ENCODE measurements at places on chromosomes 11 and 22. TPM values are rescaled to one million over a fixed set of nuclear protein-coding genes. Genes with fewer than 3 reads are reported as not detected.

GRCh38 chr11:120198403-120198786 lies 12.4 kb upstream of the OAF start:
- no peaks in the 10 kb centered on the region for H3K4me1 ChIP-seq
- no peak for DNase-seq
- peaks cover 12% of the 10 kb centered on the region for H3K27me3 ChIP-seq
- H3K4me3 ChIP-seq = no peak overlapping the region

- peaks cover 11% of the 10 kb centered on the region for H3K4me1 ChIP-seq
- H3K27me3 ChIP-seq = no peaks in the 10 kb centered on the region
- H3K36me3 ChIP-seq = no peaks in the 10 kb centered on the region
- H3K4me3 ChIP-seq = no peak overlapping the region
- H3K27ac ChIP-seq = no peak overlapping the region
These were observed 29.1 kb upstream of the TXNRD2 start for GRCh38 chr22:19970479-19971275.

DNA sequence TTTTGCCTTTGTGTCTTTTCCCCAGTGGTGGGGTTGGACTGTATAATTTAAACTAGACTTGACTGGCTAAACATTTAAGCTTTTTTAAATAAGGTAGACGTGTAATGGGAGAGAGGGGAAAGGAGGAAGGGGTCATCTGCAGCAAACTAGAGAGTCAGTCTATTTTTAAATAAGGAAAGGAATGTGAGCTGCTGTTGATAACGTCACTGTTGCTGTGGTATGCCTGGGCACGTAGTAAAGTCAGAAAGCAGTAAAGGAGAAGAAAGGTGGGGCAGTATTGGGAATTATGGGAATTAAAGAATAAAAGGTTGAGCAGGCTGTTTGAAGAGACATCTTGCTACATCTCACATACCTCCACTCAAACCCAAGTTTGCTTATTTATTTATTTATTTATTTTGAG lies 80.4 kb upstream of the FSHB start:
- no peak overlapping the region for H3K4me3 ChIP-seq
- no peak for DNase-seq
- H3K27ac ChIP-seq = no peak overlapping the region
- H3K27me3 ChIP-seq = peaks cover 14% of the 10 kb centered on the region

DNA sequence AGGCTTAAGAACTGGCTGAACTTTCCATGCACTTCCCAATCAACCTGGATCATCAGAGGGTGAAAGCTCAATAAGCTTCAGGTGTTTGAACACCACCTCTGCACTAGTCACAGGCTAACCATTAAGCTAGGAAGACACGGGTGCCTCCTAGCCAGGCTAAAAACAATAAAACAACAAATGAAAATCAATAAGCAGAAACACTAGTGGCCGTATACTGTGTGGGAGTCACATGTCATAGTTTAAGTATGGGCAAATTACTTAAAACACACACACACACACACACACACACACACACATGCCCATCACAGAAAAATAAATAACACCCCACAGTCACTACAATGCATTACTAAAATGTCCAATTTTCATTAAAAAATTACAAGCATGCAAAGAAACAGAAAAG lies 85.2 kb downstream of the APOL5 start:
- DNase-seq = no peak
- no peak overlapping the region for H3K4me3 ChIP-seq
- H3K36me3 ChIP-seq = no peaks in the 10 kb centered on the region
- no peaks in the 10 kb centered on the region for H3K27me3 ChIP-seq

GRCh38 chr11:76837696-76838677 lies 22.7 kb upstream of the ACER3 start:
- no peak overlapping the region for H3K4me3 ChIP-seq
- no peak for DNase-seq
- no peaks in the 10 kb centered on the region for H3K36me3 ChIP-seq
- H3K27ac ChIP-seq = no peak overlapping the region
- peaks cover 38% of the 10 kb centered on the region for H3K27me3 ChIP-seq

GRCh38 chr11:122453586-122453985 lies 201.9 kb upstream of the UBASH3B start:
- no peaks in the 10 kb centered on the region for H3K4me1 ChIP-seq
- no peaks in the 10 kb centered on the region for H3K36me3 ChIP-seq
- H3K27ac ChIP-seq = no peak overlapping the region

- no peaks in the 10 kb centered on the region for H3K36me3 ChIP-seq
- H3K27me3 ChIP-seq = peaks cover under 1% of the 10 kb centered on the region
- no peak for DNase-seq
- H3K4me3 ChIP-seq = no peak overlapping the region
- no peaks in the 10 kb centered on the region for H3K4me1 ChIP-seq
These were observed 39.4 kb upstream of the CCDC34 start for GRCh38 chr11:27402450-27402849.

DNA sequence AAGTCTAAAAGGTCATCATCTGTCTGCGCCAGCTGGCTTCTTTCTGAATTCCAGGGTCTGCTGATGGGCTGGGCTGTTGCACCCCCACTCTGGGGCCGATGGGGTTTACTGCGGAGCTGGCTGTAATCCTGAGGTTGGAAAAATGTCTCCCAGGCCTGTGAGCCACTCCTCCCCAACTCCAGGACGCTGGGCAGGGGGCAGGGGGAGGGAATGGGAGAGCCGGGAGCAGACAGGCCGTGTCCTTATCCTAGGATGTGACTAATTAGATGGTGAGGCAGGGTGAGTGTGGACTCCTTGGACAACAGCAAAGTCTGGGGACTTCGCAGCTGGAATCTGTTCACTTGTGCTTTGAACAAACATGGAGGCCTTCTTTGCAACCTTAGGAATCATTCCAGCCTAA lies 48.7 kb downstream of the LRRC32 start:
- H3K27me3 ChIP-seq = no peaks in the 10 kb centered on the region
- no peak overlapping the region for H3K4me3 ChIP-seq
- peaks cover 10% of the 10 kb centered on the region for H3K36me3 ChIP-seq
- DNase-seq = no peak
- H3K27ac ChIP-seq = no peak overlapping the region

GRCh38 chr11:113077379-113077778 lies 116.2 kb downstream of the NCAM1 start:
- no peaks in the 10 kb centered on the region for H3K4me1 ChIP-seq
- H3K4me3 ChIP-seq = no peak overlapping the region
- no peaks in the 10 kb centered on the region for H3K36me3 ChIP-seq
- H3K27ac ChIP-seq = no peak overlapping the region

DNA sequence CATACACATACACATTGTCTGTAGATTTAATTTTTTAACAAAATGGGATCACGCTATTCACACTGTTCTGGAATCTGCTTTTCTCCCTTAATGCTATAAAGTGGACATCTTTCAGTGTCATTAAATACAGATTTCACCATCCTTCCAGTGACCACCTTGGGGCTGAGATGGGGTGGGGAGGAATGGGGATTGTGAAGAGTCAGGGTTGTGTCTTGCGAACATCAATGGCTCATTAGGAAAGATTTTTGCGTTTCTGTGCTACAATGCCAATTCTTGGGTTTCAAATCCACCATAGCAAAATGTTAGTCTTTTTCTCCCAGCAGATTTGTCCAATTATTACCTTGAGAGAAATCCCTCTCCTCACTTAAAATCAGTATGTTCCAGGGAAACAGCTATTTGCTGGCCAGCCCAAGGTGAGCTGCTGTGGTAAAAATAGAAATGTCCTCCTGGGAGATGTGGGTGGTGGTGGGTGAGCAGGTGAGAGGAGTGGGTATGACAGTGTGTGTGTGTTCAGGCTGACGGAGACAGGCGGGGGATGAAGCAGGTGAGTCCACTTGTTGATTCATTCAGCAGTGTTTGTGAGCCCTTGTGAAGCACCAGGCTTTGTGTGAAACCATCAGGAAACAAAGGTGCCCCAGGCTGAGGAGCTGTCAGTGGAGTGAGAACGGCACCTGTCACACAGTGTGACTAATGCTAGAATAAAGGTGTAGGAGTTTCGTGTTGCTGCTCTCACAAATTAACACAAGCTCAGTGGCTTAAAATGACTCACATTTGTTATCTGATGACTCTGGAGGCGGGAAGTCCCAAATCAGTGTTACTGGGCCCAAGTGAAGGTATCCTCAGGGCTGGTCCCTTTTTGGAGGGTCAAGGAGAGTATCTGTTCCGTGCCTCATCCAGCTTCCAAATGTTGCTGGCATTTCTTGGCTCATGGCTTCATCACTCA lies 1.7 kb upstream of the CBX6 start:
- peak overlapping the region; percentile 64 for H3K27ac ChIP-seq
- H3K4me3 ChIP-seq = peak overlapping the region; percentile 95
- H3K27me3 ChIP-seq = peaks cover 16% of the 10 kb centered on the region

DNA sequence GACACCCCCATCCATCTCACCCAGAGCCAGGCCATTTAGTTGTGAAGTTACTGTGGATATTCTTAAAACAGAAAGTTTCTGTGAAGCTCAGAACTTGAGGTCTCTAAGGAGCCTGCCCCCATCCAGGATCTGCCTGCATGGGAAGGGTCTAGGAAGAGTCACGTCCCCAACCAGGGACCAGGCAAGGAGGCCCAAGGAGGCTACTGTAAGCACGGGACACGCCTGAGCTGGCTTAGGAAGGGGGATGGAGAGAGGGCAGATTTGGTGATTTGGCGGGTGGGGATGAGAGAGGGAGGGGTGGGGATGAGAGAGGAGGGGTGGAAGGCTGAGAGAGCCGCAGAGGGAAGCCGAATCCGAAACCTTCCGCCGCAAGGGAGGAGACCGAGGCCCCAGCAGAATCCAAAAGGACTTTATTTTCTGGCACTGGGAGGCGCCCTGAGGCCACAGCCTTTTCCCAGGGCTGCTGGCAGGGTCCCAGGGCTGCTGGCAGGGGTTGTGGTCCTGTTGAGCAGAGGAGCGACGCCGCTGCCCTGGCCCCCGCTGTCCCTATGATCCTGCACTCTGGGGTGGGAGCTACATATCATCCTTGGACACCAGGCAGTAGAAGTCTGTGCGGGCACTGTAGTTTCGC lies 9.4 kb downstream of the SIGIRR start:
- no peaks in the 10 kb centered on the region for H3K36me3 ChIP-seq
- H3K27me3 ChIP-seq = no peaks in the 10 kb centered on the region
- no peak overlapping the region for H3K27ac ChIP-seq
- peaks cover 4% of the 10 kb centered on the region for H3K4me1 ChIP-seq
- no peak for DNase-seq
- peak overlapping the region; percentile 45 for H3K4me3 ChIP-seq

DNA sequence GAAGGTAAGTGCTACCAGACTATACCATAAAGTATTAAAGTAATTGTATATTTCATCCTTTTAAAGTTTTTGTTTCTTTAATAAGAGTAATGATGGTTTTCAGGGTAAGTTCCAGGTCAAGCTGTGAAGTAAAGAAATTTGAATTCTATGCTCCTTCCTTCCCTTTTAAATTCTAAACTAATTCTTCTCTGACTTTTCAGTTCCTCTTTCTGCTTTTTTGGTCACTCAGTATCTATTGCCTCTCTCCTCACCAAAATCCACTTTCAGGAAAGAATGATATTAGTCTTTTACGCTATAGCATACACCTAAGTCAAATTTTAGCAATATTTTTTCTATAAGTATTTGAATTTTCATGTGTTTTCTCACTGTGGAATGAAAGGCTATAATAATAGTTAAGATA lies 8.2 kb downstream of the MMP8 start:
- H3K4me1 ChIP-seq = no peaks in the 10 kb centered on the region
- H3K27me3 ChIP-seq = peaks cover 10% of the 10 kb centered on the region
- no peak overlapping the region for H3K27ac ChIP-seq
- no peak overlapping the region for H3K4me3 ChIP-seq
- no peak for DNase-seq
- H3K36me3 ChIP-seq = no peaks in the 10 kb centered on the region

DNA sequence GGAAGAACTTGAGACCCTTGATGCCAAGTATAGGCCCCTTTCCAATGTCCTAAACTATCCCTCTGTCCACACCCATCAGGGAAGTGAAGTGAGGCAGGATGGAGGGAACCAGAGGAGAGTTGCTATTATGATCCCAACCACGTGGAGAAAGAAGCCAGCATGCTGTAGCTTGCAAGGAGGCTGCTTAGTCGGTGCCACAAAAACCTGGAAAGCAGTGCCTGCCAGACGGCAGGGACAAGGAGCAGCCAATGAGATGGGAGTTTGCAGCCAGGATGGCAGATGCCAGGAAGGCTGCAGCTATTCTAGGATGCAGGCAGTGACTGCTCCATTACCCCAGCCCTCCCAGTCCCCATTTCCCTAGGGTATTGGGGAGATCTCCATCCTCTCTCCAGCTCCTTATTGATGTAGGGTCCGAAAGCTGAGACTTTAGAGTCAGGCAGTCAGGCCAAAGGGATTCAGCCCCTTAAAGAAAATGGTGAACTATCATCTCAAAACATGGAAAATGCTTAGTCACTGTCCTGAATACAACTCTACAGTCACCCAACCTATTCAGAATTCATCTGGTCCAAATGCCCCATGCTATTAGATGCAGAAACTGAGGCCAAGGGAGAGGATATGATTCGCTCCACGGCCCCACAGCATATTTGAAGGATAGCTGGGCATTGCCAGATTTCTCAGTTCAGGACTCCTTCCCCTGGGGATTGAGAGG lies 18.4 kb upstream of the LRRC55 start:
- H3K4me3 ChIP-seq = no peak overlapping the region
- H3K36me3 ChIP-seq = no peaks in the 10 kb centered on the region
- H3K4me1 ChIP-seq = no peaks in the 10 kb centered on the region
- DNase-seq = no peak
- peaks cover 14% of the 10 kb centered on the region for H3K27me3 ChIP-seq
- H3K27ac ChIP-seq = no peak overlapping the region

- H3K36me3 ChIP-seq = no peaks in the 10 kb centered on the region
- H3K4me1 ChIP-seq = no peaks in the 10 kb centered on the region
- H3K4me3 ChIP-seq = no peak overlapping the region
These were observed 124.4 kb upstream of the RAG2 start for GRCh38 chr11:36722421-36722820.

DNA sequence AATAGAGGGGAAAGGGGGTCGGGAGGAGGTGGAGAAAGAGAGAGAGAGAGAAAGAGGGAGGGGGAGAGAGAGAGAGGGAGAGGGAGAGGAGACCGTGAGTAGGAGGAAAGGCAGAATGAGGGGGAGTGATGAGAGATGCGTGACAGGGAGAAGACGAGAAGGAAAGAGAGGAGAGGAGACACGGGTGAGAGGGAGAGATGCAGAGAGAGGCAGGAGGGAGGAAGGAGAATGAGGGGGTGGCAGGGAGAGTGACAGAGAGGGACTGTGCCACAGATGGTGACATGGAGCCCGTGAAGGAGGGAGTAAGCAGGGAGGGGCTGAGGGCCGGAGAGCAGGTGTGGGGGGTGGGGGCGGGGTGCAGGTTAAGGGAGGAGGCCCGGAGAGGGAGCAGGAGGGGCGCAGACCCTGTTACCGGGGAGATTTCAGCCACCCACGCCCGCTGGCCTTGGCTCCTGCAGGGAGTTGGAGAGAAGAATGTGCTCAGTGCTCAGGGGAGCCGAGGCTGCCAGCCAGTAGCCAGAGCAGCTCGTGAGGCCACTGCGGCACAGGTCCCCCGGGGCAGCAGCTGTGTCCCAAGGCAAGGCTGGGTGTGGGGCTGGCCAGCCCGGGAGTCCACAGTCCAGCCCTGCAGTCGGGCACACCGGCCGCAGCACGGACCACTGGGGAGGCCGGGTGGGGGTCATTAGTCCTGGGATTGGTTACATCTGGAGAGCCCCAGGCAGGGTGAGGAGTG lies at the start of gene SSTR3:
Gene SSTR3, minus strand, starts transcription at position 304 of the 733 bp plus-strand sequence. CDS start 4,674 bp downstream, outside the sequence.
- peaks cover 1% of the 10 kb centered on the region for H3K36me3 ChIP-seq
- DNase-seq = peak; percentile 3
- no peak within 1 kb of the TSS for H3K4me3 ChIP-seq
- peaks cover 61% of the 10 kb centered on the region for H3K4me1 ChIP-seq
- H3K27ac ChIP-seq = no peak within 1 kb of the TSS

PKNOX2 gene
- total RNA-seq = not detected

SHANK2 gene
- 0.28 TPM for total RNA-seq

CASP5 gene
- not detected for total RNA-seq

KRTAP5-6 gene
- not detected for total RNA-seq

SLC22A8 gene
- not detected for total RNA-seq

FREY1 gene
- total RNA-seq = 1.9 TPM

PANX2 gene
- total RNA-seq = 3.8 TPM

CSF2RB gene
- 1.8 TPM for total RNA-seq

LGR4 gene
- 0.30 TPM for total RNA-seq

IL10RA gene
- 123 TPM for total RNA-seq

CHRNA10 gene
- total RNA-seq = 2.8 TPM

Data from activated T-cell treated with anti-CD3 and anti-CD28 coated beads, Interleukin-2, amount 50 U/mL, for 72 hours (primary cell).